ENCODE measurements at places on chromosomes 3 and 15.

DNA sequence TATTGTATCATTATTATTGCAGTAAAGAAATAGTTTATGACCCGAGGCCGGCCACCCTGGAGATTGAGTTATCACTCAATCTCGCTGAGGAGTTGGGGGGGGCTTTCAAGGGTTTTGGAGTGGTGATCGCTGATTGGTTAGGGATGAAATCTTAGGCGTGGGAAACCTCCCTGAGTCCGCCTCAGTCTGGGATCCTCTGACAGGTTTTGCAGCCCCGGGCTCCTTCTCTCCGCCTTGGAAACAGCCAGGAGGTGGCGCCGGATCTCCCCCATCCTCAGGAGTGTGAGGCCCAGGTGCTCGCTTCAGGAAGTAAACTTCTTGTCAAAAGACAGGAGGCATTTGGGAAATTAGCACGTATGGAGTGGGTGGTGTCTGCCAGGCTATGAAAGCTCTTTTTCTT, 41.1 kb upstream of the SEC61A1 start:
- DNase-seq = peak; percentile 47

GRCh38 chr15:95302206-95302605, 1028.3 kb upstream of the NR2F2 start:
- peak; percentile 56 for DNase-seq

GRCh38 chr3:160162440-160162839, 62.8 kb upstream of the C3orf80 start:
- no peak for DNase-seq

GRCh38 chr3:3085782-3086181, 24.4 kb downstream of the IL5RA start:
- no peak for DNase-seq
